ENCODE measurements at places on chromosomes 1 and 21.

DNA sequence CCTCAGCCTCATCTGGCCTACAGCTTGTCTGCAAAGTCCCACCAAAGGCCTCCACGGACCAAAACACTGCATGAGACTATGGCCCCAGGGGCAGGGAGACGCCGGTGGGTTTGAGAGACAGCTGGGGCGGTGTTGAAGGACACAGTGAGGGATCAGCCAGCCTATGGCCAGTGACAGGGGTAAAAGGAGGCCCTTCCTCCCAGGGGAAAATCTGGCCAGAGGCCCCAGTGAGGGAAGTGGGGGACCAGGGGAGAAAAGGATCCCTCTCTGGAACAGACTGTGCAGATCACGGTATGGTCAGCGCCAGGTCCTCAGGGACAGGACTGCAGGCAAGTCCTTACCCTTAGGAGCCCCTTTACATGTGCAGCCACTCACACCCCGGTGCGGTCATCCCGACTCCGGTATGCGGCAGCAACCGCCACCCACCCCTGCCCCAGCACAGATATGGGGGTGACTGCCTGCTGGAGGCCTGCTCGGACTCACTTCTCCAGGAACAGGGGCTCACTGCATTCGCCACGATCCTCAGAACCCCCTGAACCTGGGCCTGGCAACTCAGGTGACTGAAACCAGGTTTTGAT is 1.3 kb downstream of the CERS2 start:
- DNase-seq: no peak

- DNase-seq: no peak
Observed at GRCh38 chr1:54950006-54950368, 30.4 kb upstream of the TMEM61 start.

- no peak for DNase-seq
Observed at GRCh38 chr1:61404597-61405376, 320.2 kb downstream of the TM2D1 start.

DNA sequence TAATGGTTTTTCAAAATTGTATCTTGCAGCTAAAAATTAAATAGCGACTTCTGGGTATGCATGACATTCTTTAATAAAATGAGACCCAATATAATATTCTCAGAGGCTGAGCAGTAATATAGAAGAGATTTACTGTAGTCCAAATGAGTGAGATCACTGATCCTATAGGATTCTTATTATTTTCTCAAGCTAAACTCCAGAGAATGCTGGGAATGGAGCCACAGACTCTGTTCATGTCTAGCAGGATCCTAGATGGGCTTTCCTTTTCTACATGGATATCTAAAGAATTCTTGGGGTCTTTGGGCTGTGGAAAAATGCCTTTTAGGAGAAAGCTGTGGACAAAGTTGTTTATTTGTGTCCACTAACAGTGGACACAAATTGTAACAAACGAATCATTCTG is 150.7 kb upstream of the ZNF644 start:
- DNase-seq: no peak

GRCh38 chr1:117003223-117003875 is 1.8 kb downstream of the CD101 start:
- no peak for DNase-seq

DNA sequence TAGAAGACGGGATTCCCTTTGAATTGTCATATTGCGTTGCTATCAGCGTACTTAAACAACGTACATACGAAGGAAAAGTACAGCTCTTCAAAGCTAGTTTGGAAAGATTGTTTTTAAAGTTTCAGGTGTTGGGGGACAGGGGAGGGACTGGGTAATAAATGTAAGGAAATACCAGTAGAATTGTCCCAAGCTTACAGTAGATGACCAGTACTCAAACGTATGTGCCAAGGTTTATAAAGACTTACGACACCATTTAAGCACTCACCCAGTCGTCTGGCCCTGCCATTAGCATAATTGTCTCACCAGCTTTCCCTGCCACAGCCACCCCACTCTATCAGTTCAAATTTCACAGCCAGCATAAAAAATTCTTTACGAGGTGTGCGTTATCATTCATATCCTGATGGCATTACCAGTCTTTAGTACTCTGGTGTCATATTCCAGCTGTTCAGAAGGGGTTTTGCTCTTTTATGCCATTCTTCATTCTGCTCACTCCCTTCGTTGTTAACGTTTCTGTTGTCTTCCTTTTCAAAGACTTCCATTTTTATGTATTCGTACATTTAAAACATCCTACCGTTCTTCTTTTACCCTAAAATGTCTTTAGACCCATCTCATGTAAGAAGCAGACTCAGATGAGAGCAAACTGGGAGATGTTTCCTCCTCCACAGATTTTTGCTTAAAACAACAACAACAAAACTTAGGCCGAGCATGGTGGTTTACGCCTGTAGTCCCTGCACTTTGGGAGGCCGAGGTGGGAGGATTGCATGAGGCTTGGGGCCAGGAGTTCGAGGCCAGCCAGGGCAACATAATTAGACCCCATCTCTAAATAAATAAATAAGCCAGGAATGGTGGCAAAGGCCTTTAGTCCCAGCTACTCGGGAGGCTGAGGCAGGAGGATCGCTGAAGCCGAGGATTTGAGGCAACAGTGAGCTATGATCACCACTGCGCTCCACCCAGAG is 1.0 kb upstream of the HP1BP3 start:
- DNase-seq: no peak

GRCh38 chr1:234605983-234606783 is 3.8 kb downstream of the IRF2BP2 start:
- peak; percentile 27 for DNase-seq

DNA sequence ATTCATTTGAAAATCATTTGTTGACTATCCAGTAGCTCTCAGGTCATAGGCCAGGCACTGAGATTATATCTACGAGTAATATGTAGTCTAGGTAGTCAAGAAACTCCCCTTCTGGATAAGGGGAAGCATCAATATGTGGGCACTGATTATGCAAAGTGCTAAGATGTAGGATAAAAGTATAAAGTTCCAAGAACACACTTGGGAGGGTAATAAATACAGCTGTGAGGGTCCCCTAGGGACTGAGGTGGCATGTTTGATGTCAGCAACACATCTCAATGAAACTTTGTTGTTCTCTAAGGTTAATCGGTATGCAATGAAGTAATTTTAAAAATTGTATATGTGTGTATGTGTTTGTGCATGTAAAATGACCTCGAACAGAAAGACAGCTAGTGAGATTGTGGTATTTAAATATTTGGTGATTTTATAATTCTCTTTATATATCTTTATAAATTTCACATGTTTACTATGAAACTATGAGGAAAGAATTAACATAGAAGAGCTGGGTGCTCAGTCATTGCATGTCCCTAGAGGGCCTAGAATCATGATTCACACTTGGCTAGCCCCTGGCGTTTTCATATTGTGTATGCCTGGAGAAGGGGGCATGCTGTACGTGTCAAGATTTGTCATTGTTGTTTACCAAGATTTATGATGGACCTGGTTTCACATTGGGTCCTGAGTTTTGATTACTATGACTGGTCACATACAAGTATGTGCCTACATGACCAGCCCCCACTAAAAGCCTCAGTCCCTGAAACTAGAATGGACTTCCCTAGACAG is 140.1 kb upstream of the DUSP10 start:
- DNase-seq: no peak

DNA sequence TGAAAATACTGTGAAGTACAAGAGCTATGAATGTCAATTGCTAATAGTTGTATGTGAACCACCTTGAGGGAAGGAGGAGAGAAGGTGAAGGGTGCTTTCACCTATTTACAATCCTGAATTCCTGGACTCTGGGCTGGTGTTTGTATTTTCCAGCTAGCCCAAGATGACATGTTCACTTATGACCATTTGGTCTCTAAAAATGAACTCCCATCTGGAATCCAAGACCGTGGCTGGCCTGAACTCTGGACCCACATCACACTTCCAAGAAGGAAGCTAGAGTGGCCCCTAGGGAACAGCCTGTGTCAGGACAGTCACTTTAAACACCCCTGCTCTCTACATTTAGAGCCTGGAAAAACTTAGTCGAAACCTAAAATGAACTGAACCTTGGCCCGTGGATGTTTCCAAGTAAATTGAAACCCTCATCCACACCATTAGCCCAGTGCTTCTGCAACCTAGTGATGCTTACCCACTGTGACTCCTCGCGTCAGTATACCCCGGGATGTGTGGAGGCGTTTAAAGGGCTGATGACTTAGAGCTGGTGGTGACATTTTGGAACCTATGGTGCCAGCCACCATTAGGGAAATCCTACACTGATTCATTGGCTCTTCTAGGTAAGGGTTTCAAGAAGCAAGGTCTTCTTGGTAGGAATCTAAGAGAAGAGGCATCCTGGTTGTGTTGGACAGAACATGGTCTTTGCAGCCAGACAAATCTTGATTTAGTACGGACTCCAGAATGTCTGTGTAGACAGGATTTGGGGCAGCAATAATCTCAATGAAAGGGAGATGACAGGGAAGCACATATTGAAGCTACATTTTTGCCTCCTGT is 171.5 kb upstream of the IRF2BP2 start:
- DNase-seq: no peak
